ENCODE measurements at places on chromosomes 16 and 17. TPM values are rescaled to one million over a fixed set of nuclear protein-coding genes. Genes with fewer than 3 reads are reported as not detected.

- DNase-seq: peak; percentile 86
Measured at GRCh38 chr17:82519971-82520903, 705 bp downstream of the FOXK2 start.

- DNase-seq: no peak
Measured at GRCh38 chr16:82641336-82641984, 14.7 kb downstream of the CDH13 start.

- no peak for DNase-seq
Measured at GRCh38 chr17:4544135-4544950, 10.8 kb downstream of the MYBBP1A start.

DNA sequence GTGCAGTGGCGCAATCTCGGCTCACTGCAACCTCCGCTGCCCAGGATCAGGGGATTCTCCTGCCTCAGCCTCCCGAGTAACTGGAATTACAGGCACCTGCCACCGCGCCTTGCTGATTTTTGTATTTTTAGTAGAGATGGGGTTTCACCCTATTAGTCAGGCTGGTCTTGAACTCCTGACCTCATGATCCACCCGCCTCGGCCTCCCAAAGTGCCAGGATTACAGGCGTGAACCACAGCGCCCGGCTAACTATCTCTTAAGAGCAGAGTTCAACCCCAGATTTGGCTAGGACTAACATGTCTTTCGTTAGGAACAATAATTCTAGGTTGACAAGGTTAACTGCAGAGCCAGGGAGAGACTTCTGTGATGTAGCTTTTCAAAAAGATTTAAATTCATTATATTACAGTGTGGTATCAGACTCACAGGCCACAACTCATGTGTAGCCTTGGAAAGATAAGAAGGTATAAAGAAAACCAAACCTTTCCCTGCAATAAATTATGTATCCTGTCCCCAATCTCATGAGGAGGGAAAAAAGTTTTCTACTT is 4.3 kb downstream of the CHTF8 start:
- no peak for DNase-seq

DNA sequence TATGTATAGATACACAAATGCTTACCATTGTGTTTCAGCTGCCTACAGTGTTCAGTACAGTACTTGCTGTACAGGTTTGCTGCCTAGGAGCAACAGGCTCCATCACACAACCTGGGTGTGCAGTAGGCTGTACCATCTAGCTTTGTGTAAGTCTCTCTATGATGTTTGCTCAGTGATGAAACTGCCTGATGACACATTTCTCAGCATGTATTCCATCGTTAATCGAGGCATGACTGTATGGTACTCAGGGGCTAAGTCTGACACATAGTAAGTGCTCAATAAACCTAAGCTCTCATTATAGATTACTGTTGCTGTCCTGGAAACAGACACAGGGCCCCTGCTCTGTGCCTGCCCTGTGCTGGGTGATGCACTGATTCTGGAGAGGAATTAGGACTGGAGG is 18.1 kb downstream of the KCNJ12 start:
- no peak for DNase-seq

GRCh38 chr16:15887283-15887682 is 1.1 kb downstream of the CEP20 start:
- DNase-seq: no peak

The KRT33B gene
- not detected for total RNA-seq

The SOX8 gene
- total RNA-seq: 0.50 TPM

Data from left lung (tissue), 14 donors.